GM19239 (cell line): ENCODE measurements at places on chromosomes 11 and 22.
A peak's percentile ranks its signal among the peaks of the same experiment; 100 is the strongest.

DNA sequence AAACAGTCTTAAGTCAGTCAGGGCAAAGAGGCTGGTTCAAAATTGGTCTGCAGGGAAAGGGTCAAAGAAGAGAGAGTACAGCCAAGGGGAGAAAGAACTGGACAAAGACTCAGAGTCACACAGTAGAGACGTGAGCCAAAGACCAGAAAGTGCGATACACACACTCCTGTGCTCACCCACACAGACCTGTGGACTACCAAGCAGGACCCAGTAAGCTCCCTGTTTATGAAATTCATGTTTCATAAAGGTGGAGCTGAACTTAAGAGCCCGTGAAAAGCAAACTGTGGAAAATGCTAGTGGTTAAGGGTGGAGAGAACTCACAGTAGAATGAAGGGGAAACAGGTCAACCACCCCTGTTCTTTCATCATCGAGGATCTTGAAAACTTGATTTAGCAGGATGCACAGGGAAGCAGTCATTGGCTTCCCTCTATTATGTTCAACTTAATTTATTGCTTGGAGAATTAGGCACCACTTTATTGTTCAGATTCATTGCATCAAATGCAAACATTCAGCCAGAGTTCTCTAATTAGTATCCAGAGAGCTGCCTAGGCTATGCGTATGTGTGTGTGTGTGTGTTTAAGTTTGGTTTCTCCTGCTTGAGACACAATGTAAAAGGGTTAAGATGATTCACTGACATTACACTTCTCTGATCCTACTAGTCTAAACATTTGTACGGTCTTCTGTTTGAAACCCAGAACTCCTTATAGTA lies 160.9 kb upstream of the MTMR2 start:
- DNase-seq, result no peak

- peak; percentile 78 for DNase-seq
Observed at GRCh38 chr11:131694526-131695424, 324.4 kb downstream of the NTM start.

GRCh38 chr11:60367009-60367408 lies 11.3 kb upstream of the MS4A7 start:
- DNase-seq, result peak; percentile 54

DNA sequence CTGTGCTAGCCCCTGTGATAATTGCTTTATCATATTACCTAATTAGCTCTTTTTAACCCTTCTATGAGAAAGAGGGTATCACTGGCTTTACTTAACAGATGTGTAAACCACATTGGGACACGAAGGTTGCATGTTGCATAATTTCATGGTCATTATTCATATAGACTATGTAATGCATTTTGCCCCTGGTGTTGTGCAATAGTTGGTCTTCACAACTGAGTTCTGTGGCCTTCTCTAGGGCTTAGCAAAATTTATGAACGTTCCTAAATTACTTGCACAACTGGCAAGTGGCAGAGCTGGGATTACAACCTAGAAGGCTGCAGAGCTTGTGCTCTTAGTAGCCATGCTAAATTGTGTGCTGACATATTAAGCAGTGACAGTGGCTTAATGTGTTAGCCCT lies 34.6 kb upstream of the PDGFD start:
- no peak for DNase-seq

DNA sequence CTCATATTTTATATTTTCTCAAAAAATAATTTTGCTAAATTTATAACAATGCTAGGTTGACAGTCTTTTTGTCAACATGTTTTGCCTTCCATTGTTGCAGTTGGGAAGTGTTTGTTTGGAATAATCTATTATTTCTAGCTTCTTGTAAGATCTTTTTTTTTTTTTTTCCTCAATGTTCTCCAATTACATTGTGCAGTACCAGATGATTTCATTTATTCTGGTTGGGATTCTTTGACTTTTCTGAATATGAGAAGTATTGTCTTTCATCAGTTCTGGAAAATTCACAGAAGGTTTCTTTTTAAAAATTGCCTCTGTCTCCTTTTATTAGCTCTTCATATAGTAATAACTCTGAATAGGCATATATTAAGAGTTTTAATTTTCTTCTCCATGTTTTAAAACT lies 245.4 kb downstream of the DYNC2H1 start:
- no peak for DNase-seq

- DNase-seq, result no peak
Observed at GRCh38 chr11:19121646-19122045, 4.7 kb downstream of the ZDHHC13 start.

DNA sequence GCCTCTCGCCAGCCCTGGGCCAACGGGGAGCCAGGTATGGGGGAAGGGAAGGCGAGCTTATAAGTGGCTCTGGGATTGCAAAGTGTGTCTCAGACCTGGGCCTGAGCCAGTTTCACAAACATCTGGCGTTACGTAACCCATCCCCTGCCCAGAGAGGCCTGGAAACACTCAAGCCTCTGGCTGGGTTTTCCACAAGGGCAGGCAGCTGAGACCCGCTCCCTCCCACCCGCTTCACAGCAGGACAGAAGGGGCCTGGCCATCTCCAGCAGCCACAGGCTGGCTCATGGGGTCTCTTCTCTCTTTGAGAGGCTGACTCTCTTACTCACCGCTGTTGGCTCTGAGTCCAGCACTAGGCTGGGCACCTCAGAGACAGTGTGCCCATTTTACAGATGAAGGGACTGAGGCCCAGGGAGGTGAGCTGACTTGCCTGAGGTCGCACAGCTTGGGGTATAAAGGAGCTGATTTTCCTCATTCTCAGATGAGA lies 44.5 kb downstream of the TRIOBP start:
- DNase-seq, result no peak

DNA sequence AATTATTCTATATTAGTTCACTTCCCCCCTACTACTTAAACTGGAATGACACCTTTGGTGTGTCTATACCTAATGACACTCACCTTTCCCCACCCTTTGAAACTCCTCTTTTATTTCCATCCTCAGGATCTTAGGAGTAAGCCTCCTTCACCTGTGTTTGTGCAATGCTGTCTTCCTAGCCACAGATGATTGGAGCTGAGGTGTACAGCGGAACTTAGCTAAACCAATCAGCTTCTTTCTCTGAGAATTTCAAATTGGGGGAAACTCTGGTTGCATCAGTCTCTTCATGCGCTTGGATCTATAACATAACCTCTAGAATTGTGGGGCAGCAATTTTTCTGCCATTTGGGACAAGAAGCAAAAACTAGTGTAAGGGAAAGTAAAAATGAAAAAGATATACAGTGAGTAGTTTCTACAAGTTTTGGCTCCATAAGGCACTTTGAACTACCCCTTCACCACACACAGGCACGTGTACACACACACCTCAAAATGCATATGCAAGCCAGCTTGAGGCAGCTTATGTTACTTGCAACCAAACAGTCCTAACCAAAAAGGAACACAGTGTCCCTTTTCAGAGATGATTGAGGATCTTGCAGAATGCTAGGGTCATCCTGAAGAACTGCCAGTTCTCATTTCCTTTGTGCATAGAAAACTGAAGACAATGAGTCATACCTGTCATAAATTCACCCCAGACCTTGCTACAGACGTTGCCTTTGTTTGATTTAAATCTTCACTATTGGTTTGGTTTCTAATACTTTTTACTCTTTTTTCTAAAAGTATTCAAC lies 36.0 kb upstream of the LDLRAD3 start:
- no peak for DNase-seq

DNA sequence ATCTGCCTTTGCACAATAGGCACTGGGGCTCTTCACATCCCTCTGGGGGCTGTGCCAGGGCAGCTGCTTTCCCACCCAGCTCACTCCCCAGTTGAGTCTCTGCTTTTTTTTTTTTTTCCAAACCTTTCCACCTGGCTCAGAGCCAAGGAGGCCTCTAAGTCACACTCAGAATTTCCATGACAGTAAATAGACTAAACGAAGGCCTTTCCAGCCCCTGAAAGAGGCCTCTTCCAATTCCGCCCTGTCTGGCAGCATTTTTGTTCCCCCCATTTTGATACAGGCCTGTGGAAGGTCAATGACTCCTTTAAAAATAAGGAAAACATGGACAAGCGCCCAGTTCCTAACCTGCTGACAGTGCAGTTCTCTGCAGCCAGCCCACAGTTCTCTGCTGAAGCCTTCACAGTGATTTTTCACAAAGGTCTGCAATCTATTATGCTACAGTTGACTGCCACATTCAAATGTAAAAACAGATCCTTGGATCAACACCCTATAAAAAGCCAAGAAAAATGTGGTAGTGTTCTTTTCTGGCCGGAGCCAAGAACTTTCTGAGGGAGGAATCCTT lies 107.5 kb upstream of the SESN3 start:
- DNase-seq, result no peak

- DNase-seq, result no peak
Observed at GRCh38 chr22:37279331-37280181, 2.8 kb upstream of the CYTH4 start.

GRCh38 chr11:78355309-78355705 lies 62.3 kb downstream of the GAB2 start:
- DNase-seq, result no peak

- DNase-seq, result no peak
Observed at GRCh38 chr11:106399624-106400023, 322.2 kb downstream of the AASDHPPT start.

GRCh38 chr11:12704049-12704448 lies 29.8 kb downstream of the TEAD1 start:
- no peak for DNase-seq

- no peak for DNase-seq
Observed at GRCh38 chr11:72217841-72218240, 1.2 kb downstream of the FOLR2 start.

DNA sequence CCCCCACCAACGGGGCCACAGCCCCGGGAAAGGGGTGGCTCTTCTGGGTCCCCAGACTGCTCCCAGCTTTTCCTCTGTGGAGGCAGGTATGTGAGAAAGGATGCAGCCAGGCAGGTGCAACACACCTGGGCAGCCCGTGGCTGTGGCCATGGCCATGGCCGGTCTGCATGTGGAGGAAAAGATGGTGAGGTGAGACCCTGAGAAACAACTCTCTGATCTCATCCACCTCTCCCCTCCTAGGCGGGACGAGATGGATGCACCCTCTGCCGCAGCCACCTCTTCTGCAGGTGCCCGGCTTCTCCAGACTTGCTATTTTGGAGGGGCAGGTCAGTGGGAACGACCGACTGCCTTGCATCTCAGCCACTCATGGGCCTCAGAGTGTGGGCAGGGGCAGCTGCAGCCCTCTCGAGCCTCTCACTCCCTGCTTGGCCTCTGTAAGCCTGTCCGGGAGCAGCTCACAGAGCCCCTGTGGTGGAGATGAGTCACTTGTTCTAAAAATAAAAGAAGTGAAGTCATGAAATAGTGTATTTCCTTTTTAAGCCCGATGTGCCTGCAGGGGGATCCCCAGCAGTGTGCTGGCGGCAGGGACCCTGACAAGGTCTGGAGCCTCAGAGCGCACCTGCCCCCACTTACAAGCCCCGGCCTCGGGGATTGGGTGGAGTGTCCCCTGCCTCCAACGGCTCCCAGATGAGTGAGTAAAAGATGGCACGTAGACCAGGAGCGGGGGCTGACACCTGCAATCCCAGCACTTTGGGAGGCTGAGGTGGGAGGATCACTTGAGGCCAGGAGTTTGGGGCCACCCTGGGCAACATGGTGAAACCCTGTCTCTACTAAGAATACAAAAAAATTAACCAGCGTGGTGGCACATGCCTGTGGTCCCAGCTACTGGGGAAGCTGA lies 10.7 kb downstream of the SMIM38 start:
- peak; percentile 82 for DNase-seq

DNA sequence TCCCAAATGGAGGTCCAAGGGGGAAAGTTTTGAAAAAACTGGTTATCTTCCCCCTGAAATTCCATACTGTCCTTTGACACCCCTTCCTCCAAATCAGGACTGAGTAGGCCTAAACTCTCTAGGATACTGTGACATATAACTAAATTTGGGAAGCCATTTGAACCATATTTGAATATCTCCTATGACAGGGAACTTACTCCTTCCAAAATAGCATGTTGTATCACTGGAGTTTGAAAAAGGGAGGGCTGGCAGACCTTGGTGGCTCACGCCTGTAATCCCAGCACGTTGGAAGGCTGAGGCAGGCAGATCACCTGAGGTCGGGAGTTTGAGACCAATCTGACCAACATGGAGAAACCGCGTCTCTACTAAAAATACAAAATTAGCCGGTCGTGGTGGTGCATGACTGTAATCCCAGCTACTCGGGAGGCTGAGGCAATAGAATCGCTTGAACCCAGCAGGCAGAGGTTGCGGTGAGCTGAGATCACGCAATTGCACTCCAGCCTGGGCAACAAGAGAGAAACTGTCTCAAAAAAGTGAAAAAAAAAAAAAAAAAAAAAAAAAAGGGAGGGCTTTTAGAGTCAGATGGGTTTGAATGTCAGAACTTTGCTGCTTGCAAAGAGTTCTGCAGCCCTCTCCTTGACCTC lies 42.4 kb downstream of the PIK3C2A start:
- no peak for DNase-seq

DNA sequence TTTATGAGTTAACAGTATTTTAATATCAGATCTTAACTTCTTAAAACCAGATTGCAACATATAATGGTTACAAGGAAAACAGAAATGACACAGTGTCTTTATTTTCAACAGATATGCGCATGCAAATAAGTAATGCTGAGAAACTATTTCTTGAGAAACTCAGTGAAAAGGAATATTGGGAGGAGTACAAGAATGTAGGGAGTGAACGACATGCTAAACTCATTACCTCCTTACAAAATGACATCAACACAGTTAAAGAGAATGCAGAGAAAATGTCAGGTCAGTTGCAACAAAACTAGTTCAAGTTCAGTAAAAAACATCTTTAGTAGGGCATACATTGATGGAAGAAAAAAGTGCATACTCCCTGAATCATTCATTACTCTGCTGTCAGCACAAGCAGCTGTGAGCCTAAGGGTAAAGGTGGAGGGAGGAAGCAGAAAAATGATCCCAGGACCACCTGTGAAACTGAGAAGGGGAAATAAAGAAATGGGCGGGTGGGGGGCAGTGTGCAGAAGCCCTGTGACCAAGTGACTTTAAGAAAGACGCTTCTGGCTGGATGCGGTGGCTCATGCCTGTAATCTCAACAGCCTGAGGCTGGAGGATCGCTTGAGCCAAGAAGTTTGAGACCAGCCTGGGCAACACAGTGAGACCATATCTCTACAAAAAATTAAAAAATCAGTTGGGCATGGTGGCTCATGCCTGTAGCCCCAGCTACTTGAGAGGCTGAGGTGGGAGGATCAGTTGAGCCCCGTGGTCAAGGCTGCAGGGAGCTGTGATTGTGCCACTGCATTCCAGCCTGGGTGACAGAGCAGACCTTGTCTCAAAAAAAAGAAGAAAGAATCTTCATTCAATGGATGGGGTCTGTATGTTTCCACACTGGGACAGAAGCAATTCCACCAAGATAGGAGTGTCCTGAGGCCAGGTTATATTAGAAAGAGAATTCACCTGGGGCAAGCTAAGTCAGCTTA lies 31.2 kb downstream of the CCDC83 start:
- no peak for DNase-seq

- no peak for DNase-seq
Observed at GRCh38 chr11:133808393-133809140, 36.7 kb downstream of the SPATA19 start.

DNA sequence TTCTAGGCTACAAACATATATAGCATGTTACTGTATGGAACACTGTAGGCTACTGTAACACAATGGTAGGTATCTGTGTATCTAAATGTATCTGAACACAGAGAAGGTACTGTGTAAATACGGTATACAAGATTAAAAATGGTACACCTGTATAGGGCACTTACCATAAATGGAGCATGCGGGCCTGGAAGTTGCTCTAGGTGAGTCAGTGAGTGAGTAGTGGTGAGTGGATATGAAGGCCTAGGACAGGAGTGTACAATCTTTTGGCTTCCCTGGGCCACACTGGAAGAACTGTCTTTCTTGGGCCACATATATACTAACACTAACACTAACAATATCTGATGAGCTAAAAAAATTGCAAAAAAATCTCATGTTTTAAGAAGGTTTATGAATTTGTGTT lies 21.4 kb downstream of the RNF141 start:
- DNase-seq, result no peak

GRCh38 chr11:129825380-129825779 lies 9.7 kb downstream of the TMEM45B start:
- DNase-seq, result no peak
